Prostate gland (tissue), 2 donors: ENCODE measurements at places on chromosomes 1 and 21. TPM values are rescaled to one million over a fixed set of nuclear protein-coding genes. Genes with fewer than 3 reads are reported as not detected.

The RNF186 gene
- not detected for total RNA-seq

The LAMC2 gene
- total RNA-seq, result 11.6 TPM

The FAM72B gene
- total RNA-seq, result 0.97 TPM

GRCh38 chr1:170836141-170836540 lies 99.2 kb upstream of the MROH9 start:
- no peak for DNase-seq
